ENCODE measurements at places on chromosomes 3 and 15.

GRCh38 chr3:195250473-195251251 lies 20.3 kb downstream of the XXYLT1 start:
- peak; percentile 54 for DNase-seq

DNA sequence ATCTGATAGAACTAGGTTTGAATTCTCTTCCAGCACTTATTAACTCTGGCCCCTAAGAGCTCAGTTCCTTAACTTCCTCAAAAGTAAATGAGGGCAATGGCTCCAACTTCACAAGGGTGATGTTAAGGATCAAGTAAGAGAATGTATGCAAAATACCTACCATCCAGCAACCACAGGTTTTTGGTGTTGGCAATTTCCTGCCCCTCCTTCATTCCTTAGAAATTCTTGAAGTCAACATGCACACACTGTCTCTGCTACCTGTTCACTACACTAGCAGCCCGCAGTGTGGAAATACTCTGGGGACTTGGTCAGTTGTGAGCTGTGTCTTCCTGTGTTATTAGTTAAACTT lies 5.0 kb downstream of the ZBED2 start:
- DNase-seq: no peak

DNA sequence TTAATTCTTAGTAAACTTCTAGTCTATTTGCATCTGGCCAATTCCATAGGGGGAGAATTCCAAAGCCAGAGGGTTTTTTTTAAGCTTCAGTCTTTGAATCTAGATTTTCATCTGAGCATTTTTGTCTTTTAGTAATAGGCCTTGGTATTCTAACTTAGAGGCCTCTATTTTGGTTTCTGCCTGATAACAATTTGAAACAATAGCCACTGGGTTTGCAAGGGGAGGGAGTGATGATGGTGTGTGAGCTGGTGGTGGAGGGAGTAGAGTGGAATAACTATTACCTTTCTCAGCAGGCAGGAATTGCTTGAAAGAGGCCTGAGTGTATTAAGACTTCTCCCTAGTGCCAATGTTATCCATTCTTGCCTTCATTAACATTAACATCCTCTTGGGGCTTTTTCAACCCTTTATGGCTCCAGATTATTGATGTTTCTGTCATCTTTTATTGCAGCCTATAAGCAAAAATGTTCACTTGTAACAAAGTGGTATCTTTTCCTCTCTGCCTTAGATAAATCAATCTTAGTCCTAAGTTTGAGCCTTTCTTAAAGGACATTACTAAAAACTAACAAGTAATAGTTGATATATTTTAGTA lies 26.5 kb upstream of the TCF12 start:
- no peak for DNase-seq

- DNase-seq: no peak
Observed at GRCh38 chr15:97875513-97876280, 84.8 kb upstream of the ARRDC4 start.

DNA sequence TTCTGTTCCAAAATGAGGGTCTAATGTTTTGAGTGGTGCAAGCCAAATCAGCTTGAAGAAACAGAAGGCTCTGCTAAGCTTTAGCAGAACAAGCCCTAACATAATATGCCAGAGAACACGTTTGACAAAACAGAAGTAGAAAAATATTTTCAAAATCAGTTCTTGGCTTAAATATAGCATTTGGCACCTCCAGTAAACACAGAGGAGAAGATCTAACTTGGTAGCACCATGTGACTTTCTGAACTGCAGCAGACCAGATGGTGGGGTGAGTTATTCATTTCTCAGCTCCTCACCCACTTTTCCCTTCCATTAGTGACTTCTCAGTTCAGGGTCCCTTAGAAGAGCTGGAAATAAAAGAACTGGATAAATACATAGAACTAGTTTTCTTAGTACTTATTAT lies 395.8 kb downstream of the MAGI1 start:
- DNase-seq: no peak

DNA sequence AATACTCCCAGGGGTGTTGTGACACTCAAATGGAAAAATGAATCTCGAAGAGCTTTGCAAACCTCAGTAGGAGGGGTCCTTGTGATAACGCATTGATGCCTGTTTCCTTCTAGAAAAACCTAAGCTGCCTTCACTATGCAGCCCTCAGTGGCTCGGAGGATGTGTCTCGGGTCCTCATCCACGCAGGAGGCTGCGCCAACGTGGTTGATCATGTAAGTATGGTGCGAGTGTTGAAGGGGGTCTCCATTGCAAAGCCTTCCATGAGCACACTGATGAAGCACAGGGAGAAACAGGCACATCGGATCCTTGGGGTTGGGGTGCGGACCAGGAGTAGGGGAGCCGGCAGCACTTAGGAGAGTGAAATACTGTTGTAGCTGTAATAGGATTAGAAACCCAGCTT lies 22.3 kb downstream of the ANKDD1A start:
- no peak for DNase-seq

DNA sequence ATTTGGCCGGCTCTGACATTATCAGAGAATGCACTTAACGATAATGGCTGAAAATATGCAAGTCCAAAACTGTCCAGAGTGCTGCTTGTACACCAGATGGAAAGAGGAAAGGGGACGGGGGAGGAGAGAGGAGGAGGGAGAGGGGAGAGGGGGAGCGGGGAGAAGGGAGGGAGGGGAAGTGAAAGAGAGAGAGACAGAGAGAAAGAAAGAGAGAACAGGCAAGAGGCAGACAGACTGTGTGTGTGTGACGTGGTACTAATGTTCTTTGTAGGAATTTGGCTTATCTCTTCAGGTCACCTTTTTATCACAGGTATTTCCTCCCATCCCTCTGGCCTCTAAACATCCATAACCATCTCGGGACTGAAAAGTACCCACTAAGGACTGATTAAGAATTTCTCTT lies 75.1 kb upstream of the LMOD3 start:
- DNase-seq: no peak

- DNase-seq: no peak
Observed at GRCh38 chr3:165170236-165170635, 25.9 kb downstream of the SLITRK3 start.

GRCh38 chr3:72766866-72767265 lies 81.4 kb downstream of the SHQ1 start:
- DNase-seq: no peak

GRCh38 chr3:100516838-100517237 lies 24.4 kb downstream of the TMEM45A start:
- DNase-seq: no peak
